Hematopoietic multipotent progenitor cell treated with erythropoietin and hydrocortisone succinate and interleukin-3 and kit ligand, for 17 days (in vitro differentiated cells): ENCODE measurements at places on chromosomes 6 and 20.

DNA sequence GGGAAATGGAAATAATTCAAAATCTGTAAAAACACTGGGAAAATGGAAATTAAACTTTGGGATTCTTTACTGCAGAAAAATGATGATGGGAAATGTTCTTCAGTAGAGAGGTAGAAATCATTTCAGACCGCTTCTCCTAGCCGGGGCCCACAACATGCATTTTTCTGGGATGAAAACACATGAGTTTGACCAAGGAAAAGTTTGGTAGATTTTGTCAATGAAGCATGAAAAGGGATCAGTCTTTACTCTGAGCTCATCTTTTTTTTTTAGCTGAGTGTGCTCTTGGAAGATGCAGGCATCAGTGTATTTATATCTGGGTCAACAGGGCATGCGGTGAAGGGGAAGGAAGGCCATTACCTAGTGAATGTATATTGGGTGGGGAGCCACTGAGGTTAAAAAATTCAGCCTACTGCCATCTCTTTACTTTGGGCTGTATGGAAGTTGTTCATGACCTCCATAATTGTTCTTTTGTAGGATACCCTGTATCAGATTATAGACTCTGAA is 36.8 kb downstream of the PLCB1 start:
- DNase-seq: no peak

DNA sequence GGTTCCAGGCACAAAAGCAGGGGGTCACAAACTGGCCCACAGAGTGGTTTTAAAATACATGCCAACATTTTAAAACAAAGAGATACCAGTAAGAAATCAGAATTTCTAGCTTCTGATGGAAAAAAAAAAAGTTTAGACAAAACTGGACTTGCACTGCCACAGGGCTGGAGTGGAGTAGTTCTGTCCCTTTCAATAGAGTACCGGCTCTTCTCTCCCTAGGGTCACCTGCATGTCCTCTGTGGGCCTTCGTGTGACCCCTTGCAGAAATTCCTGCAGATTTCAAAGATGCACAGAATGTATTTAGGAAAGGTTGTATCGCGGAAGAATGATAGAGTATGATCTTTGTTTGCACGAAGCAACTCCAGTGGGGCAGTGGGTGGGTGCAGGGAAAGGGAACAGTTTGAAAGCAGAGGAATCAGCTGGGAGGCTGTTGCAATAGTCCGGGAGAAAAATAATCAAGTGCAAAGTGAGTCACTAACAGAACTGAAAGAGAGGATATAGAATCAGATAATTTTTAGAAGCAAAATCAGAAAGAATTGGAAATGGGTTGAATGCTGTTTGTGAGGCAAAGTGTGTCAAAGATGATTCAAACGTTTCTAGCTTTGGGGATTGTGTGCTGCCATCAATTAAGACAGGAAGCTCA is 97.3 kb upstream of the STXBP5 start:
- DNase-seq: no peak

- no peak for DNase-seq
Observed at GRCh38 chr20:51759769-51760510, 8.2 kb downstream of the ATP9A start.

- no peak for DNase-seq
Observed at GRCh38 chr20:39822667-39823066, 860.5 kb downstream of the DHX35 start.

DNA sequence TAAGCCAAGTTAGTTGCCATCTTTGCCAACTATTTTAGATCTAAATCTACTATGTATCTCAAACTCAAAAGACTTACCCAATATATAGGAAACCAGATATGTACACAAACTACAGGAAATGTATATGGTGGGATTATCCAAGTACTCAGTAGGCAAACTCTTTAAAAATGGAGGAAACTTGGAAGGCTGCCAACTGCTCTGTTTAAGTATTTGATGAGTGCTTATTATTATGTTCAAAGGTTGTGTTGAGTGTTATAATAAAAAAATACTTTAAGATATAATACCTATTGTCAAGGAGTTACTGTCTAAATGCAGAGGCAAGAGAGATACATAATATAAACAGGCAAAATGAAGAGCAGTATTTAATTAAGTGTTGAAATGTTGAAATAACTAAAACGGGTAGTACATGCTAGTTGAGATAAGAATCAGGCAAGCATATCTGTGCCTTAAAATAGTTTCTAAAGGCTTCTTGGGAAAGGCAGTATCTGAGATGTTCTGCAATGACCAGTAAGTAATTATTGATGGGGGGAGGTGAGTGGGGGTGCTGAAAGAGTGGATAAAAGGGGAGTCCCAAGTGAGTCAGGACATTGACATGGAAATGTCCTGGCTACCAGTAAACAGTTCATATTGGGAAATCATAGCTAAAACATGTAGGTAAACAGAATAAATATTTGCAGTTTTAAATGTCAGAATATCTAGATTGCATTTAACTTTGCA is 6.5 kb upstream of the DST start:
- DNase-seq: no peak

DNA sequence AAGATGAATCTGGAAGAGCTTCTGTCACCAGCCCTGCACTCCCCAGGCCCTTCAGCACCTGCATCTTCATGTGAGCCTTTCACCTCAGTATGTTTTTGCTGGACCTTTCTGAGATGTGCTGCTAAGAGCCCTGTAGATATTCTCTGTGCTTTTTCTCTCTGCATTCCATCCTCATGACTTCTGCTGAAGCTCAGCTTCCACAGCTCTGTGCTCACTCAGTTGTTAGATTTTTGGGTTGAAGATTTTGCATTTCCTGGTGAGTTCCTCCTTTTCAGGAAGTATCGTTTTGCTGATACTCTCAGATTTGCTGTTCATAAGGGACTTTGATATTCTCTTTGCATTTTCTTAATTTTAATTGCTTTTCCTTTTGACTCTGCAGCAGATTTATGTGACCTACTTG is 18.3 kb downstream of the KIAA1586 start:
- DNase-seq: no peak

- no peak for DNase-seq
Observed at GRCh38 chr6:132130626-132131298, 179.6 kb upstream of the CCN2 start.

DNA sequence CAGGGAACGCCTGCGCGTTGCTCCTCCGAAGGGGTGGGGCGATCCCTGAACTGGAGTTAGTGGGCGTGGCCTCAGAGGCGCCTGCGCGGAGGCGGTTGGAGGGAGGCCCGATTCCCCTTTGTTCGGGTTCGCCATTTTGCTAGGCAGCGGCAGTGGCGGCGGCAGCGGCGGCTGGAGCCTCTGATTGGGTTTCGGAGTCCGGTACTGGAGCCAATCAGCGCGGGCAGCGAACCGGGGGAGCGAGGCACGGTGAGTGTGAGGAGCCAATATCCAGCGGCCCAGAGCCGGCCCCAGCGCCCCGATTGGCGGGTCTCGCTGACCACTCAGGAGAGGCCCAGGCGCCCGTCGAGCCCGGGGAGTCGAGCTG is at the start of gene NFYA:
Gene NFYA (plus strand): TSS at position 139 of the 367 bp plus-strand sequence. CDS start 6,116 bp downstream, outside the sequence.
- DNase-seq: peak; percentile 100

- DNase-seq: no peak
Observed at GRCh38 chr6:15882915-15883314, 220.1 kb upstream of the DTNBP1 start.

DNA sequence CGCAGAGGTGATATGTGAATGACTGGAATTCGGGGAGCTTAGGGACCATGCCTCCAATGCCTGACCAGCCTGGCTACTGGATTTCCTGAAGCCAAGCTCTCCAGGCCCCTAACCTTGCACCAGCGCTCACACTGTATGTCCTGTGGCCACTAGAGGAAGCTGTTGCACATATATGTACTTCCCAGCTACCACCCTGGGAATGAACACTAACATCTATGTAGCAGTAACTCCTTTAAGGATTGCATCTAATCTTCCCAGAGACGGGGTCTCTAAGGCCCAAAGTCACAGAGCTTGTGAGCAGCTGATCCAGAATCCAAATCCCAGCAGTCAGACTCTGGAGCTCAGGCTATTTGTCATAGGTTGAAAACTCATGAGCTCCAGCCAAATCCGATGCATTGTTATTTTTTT is 20.4 kb upstream of the BPIFB1 start:
- DNase-seq: no peak

GRCh38 chr6:169780571-169781091 is 29.2 kb downstream of the ERMARD start:
- DNase-seq: no peak

DNA sequence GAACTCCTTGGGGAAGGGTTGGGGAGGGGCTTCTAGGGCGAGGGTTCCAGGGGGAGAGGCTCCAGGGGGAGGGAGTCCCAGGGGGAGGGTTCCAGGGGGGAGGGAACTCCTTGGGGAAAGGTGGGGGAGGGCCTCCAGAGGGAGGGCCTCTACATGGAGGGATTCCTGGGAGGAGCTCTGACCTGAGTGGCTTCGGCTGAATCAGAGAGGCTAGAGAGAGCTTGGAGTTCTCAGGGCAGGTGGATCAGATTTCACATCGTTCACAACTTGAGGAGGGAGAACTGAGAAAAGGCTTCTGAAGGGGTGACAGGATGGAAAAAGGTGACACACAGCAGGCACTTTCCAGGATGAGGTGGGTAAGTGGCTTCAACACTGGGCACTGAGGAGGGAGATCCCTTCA is 49.1 kb downstream of the DAAM2 start:
- no peak for DNase-seq

DNA sequence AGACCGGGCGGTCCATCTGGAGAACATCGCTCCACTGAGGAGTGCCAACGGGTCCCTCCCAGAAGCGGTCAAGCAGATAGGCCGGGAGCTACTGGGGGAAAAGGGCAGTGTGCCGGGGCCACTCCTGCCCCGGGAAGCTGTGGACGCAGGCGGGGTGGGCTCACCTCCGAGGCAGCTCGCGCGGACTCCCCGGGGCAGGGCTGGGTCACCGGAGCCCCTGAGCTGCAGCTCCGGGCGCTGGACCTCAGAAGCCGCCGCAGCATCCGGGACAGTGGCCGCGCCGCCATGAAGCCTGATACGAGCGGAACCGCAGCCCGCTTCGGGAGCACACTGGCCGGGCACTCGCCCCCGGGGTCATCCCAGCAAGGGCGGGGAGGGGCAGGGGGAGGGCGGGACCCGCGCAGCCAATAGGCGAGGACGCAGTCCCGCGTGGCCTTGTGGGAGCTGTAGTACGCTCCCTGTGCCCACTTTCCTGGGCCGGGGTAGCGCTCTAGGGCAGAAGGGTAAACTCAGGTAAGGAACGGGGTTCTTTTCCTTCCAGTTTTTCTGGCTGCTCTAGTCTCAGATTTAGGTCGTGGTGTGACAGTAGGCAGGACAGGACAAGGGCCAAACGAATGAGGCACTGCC is at the start of gene MOCS1:
Gene MOCS1 (minus strand): TSS at position 332 of the 627 bp plus-strand sequence. CDS start 45 bp downstream, at position 287.
- no peak for DNase-seq

GRCh38 chr20:58558486-58559367 is 43.5 kb upstream of the APCDD1L start:
- no peak for DNase-seq

DNA sequence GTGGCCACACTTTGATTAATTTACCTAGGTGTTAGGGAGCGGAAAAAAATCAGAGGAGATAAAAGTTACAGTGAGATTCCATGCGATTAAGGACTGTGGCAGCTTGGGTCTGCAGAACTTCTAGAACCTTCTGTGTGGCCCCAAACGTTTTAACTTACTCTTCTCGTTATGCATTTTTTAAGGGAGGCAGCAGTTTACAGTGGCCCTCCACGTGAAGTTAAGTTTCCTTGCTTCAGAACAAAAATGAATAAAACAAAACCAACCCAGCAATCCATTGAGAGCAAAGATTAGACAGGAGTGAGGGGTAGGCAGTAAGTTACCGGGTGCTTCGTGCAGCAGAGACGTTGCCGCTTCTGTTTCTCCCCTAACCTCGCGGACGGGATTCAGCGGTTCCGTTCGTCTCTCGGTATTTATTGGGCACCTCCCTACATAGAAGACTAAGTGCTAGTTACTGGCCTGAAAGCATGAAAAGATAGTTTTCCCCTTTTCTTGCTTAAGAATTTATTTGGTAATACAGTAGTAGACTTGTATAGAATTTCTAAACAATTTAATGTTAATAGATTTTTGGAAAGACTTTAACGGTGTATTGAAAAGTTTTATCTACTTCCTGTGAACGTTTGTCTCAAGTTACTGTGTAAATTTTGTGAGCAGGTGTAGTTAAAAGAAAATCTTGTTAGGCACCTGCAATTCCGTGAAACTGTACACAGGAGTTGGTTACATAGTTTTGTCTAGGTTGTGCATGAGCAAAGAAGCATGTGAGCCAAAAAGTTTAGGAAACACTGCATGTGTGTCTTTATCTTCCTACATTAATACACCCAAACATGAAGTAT is 1.1 kb downstream of the BAG2 start:
- peak; percentile 34 for DNase-seq

- no peak for DNase-seq
Observed at GRCh38 chr20:63787302-63787701, 43.8 kb downstream of the ZBTB46 start.
